ENCODE measurements at places on chromosomes 12 and 14. TPM values are rescaled to one million over a fixed set of nuclear protein-coding genes. Genes with fewer than 3 reads are reported as not detected.

GRCh38 chr12:61138415-61138759, 1121.8 kb upstream of the USP15 start:
- DNase-seq, result no peak

IRAK3 gene
- polyA plus RNA-seq, result 35.0 TPM

GRCh38 chr14:100100032-100100703, 34.9 kb downstream of the EVL start:
- no peak for DNase-seq

DNA sequence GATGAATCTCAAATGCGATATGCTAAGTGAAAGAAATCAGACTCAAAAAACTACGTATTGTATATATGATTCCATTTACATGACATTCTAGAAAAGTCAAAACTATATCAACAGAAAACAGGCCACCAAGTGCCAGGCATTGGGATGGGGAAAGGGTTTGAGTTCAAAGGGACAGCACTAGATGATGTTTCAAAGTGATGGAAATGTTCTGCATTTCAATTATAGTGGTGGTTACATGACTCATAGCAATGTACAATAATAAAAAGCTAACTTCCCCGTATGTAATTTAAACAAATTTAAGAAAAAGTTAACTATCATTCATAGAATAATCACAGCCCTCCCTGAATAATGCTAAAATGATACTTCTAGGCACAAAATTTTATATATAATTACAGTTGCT, 13.5 kb downstream of the HECTD1 start:
- no peak for DNase-seq

- DNase-seq, result no peak
These were observed 983.7 kb upstream of the FLRT2 start for GRCh38 chr14:84546236-84546635.

TPPP2 gene
- polyA plus RNA-seq, result 0.22 TPM

GPR68 gene
- 2.8 TPM for polyA plus RNA-seq

- DNase-seq, result no peak
These were observed 34.3 kb upstream of the LRRC10 start for GRCh38 chr12:69645031-69645430.

- no peak for DNase-seq
These were observed 24.4 kb downstream of the MAP3K9 start for GRCh38 chr14:70784886-70785285.

- no peak for DNase-seq
These were observed 83.9 kb upstream of the FERMT2 start for GRCh38 chr14:53034688-53035230.

BDKRB2 gene
- polyA plus RNA-seq, result 0.80 TPM

DEPDC4 gene
- 9.8 TPM for polyA plus RNA-seq

AICDA gene
- polyA plus RNA-seq, result not detected

DNA sequence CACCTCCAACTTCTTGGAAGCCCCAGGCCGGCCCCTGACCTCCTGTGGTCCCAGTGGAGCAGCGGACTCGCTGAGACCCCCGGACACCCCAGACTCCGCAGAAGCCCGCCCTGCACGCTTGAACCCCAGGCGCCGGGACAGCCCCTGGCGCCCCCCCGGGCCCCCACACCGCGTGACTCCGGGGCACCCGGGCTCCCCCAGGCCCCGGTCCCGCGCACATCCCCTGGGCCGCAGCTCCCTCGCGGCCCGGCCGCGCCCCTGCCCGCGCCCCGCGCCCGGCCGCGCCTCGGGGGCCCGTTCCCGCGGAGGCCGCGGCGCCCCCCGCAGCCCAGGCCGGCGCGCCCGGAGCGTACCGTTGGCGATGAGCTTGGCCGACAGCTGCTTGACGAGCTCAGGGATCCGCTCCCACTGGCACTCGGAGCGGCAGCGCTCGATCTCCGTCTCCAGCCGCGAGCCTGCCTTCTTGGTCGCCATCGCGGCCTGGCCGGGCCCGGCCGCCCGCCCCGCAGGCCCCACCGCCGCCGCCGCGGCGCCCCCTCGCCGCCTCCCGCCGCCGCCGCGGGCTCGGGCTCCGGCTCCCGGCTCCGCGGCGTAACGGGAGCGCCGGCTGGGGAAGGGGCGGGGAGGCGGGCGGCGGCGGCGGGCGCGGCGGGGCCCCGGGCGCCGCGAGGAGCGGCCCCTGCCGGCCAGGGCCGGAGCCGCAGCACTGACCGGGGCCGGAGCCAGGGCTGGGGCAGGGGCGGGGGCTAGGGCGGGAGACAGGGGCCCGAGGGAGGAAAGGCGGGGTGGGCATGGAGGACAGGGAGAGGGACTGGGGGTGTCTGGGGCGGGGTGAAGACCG, at the start of gene TTC7B:
Gene TTC7B, minus strand, starts transcription at position 609 of the 841 bp plus-strand sequence. Its CDS starts 135 bp downstream, at position 474.
- no peak for DNase-seq

- DNase-seq, result no peak
These were observed 96.1 kb upstream of the SLC16A7 start for GRCh38 chr12:59499774-59500173.

DNA sequence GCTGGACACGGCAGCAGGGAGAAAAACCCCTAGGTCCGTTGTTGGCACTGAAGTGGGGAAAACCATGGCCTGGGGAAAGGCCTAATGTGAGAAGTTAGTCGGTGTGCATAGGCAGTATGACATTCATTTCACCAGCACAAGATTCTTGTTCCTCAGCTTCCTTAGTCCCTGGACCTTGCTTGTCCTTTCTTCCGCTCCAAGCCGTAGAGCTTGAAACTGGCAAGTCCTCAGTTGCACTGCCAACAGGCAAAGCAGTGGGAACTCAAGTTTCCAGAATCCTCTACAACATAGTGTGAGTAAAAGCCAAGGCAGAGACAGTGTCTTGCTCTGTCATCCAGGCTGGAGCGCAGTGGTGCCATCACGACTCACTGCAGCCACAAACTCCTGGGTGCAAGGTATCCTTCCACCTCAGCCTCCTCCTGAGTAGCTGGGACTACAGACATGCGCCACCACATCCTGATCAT, 138.5 kb upstream of the AMIGO2 start:
- no peak for DNase-seq

OAS2 gene
- 10.1 TPM for polyA plus RNA-seq

RFX4 gene
- not detected for polyA plus RNA-seq

BCL11B gene
- polyA plus RNA-seq, result 2.9 TPM

DNA sequence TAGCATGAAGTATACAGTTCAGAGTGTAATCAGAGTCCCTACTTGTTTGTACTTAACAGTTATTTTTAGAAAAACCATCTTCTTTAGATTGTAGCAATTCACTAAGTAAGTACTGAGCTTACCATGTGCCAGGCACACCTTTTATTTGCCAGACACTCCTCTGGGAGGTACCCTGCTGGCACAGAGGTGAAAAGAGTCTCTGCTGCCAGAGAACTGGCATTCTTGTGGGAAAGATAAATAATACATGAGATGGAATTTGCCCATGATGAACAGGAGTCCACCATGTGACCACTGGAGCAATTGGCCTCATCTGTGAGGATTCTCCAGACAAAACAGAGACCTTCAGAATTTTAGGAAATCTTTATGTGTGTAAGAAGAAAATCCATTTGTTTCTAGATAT, 199.3 kb upstream of the SLC16A7 start:
- DNase-seq, result no peak

FITM1 gene
- polyA plus RNA-seq, result 1.2 TPM

- peak; percentile 46 for DNase-seq
These were observed 6.4 kb downstream of the ERG28 start for GRCh38 chr14:75654127-75654732.

DNA sequence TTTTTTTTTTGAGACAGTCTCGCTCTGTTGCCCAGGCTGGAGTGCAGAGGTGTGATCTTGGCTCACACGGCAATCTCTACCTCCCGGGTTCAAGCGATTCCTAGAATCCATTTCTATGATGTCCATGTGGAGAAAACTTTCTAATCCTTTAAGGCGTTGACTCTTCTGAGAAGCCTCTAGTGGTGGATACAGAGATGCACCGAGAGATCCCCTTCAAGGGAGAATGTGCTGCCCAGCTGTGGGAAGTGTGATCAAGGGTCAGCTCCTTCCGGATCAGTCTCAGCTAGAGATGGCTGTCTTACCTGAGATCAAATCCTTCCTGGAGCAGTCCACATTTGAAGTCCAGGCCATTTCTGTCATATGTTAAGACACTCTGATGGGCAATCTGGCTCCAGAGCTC, 92.7 kb upstream of the HECTD1 start:
- no peak for DNase-seq

CCDC197 gene
- polyA plus RNA-seq, result not detected

DNA sequence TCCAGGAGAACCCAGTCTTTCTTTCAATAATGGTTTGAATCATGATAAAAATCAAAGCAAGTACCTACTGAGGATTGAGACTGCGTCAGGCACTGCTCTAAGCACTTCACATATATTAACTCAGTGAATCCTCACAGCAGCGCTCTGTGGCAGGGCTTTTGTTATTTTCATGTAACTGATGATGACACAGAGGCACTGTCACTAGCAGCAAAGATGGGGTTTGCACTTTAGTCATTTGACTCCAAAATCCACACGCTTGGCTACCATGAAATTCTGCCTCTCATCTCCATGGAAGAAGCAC, 98.8 kb upstream of the GSC start:
- DNase-seq, result no peak

DNA sequence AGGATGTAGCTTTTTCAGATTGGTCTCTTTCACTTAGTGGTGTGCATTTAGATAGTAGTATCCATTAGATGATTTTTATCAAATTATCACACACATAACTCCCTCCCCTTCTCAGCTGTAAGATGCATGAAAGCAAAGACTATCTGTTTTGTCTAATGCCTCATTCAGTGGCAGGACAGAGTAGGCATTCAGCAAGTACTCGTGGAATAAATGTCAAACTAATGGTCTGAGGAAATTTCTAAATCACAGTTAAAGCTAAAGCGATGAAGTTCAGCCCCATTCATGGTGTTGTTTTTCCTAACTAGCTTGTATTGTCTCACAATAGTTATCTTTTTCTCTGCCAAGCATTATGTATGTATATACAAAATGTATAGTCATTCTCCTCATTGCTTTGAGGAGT, 16.1 kb downstream of the CCNK start:
- DNase-seq, result no peak

DNA sequence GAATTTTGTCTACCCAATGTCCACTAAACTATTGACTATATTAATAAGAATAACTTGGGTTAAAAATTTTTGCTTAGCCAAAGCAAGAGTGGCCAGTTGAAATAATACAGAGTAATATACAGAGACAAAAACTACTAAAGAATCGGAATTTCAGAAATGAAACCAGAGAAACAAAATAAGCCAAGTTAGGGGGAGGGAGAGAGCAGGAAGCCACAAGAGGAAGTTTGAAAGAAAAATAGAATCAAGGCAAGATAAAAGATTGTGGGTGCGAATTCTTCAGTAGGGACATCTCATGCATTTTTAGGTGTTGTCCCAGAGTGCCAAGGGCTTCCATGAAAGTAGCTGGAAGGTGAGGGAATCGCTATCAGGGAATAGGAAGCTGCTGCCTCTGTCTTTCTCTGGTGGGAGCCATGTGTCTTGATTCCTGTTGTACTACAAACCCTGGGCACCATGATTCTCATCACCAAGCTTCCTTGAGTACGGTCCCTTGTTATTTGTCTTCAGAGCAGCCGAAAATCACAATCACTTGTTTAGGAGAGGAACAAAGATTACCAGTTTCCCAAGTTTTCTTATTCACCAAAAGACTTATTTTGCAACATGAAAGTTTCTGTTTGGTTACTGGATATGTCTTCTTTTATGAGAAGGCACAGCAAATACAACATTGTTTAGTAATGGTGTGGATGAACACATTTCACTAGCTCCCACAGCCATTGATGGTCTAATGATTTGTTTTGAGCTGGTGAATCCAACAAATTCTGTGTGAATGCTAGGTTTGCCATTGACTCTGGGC, 16.7 kb downstream of the NEUROD4 start:
- no peak for DNase-seq

- no peak for DNase-seq
These were observed 57.5 kb downstream of the AP5M1 start for GRCh38 chr14:57326253-57326652.

HNF1A gene
- polyA plus RNA-seq, result 2.7 TPM

- no peak for DNase-seq
These were observed 9.2 kb downstream of the RNASE9 start for GRCh38 chr14:20551606-20552005.

SMARCC2 gene
- polyA plus RNA-seq, result 122 TPM

DNA sequence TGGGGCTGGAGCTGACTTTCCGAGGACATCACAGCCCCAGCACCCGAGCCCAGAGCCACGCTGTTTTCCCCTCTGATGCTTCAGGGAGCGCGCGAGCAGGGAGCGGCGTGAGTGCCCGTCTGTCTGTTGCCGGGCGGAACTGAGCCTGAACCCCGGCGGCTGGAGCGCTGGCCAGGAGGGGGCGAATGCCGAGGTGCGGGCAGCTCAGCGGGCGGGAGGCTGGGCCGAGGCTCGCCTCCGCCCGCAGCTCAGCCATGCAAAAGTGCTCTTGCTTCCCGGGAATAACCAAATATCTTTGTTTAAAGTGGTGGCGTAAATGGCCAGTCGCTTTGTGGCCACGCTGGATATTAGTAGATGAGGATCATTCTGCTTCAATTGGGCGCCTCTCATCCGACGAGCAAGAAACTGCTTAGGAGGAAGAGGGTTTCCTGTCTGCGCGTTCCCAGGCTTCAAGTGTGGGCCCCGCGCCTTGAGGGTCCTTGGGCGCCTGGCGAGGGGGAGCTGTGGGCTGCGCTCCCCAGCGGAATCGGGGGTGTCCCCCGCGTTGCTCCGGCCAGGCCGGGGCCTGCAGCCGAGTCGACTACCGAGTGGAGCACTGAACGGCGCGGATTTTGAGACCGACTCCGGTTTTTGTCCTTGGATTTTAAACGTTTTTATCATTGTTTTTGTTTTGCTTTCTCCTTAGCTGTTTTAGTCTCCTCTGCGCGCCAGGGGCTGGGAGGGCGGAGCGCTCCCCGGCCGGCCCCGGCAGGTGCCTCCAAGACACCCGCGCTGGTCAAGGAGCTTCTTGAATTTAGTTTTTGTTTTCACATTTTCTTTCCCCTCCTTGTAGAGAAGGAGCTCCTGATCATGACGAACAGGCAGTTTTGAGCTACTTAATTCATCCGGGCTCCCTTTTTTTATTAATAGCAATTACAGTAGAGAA, 831 bp upstream of the NKX2-1 start:
- DNase-seq, result peak; percentile 84

GRCh38 chr12:25924491-25925001, 33.9 kb upstream of the RASSF8 start:
- DNase-seq, result no peak

KRT82 gene
- not detected for polyA plus RNA-seq

GRCh38 chr14:61188978-61189808, 91.9 kb downstream of the TMEM30B start:
- peak; percentile 74 for DNase-seq

- no peak for DNase-seq
These were observed 597 bp upstream of the GLTP start for GRCh38 chr12:109880938-109881337.

PSMB5 gene
- polyA plus RNA-seq, result 177 TPM

RD3L gene
- 0.13 TPM for polyA plus RNA-seq

LUM gene
- 771 TPM for polyA plus RNA-seq

DNA sequence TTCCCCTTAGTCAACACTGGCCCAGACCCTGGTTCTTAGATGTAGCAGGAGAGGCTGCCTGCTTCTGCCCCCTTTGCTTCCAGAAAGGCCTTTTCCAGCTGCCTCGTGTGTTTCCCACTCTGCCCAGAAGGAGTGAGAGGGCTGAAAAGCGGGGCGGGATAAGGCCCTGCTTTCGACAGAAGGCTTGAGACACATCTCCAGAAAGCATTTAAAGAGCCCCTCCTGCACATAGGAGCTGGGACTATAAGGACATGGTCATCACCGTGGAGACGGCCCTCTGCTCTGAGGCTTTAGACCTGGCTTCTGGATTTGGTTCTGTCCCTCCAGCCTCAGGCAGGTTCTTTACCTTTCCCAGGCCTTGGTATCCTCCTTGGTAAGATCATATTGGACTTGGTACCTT, 11.9 kb downstream of the CALM1 start:
- DNase-seq, result no peak

TAC3 gene
- polyA plus RNA-seq, result 0.81 TPM

NANOG gene
- polyA plus RNA-seq, result 0.36 TPM

- DNase-seq, result no peak
These were observed 305.8 kb downstream of the RGS6 start for GRCh38 chr14:72237722-72238666.
